Activated T-cell treated with anti-CD3 and anti-CD28 coated beads, Interleukin-2, amount 50 U/mL, for 72 hours (primary cell): ENCODE measurements at places on chromosomes 7 and 10. TPM values are rescaled to one million over a fixed set of nuclear protein-coding genes. Genes with fewer than 3 reads are reported as not detected.

GRCh38 chr7:105788816-105789349 lies 87.5 kb downstream of the ATXN7L1 start:
- no peak overlapping the region for H3K4me3 ChIP-seq
- no peak for DNase-seq
- H3K36me3 ChIP-seq = peaks cover 2% of the 10 kb centered on the region
- no peaks in the 10 kb centered on the region for H3K27me3 ChIP-seq
- no peaks in the 10 kb centered on the region for H3K4me1 ChIP-seq

- DNase-seq = no peak
- no peaks in the 10 kb centered on the region for H3K27me3 ChIP-seq
- H3K4me3 ChIP-seq = no peak overlapping the region
- no peak overlapping the region for H3K27ac ChIP-seq
- peaks cover 25% of the 10 kb centered on the region for H3K4me1 ChIP-seq
These were observed 41.5 kb downstream of the PRF1 start for GRCh38 chr10:70561070-70561469.

- no peak for DNase-seq
- H3K4me1 ChIP-seq = no peaks in the 10 kb centered on the region
- no peaks in the 10 kb centered on the region for H3K27me3 ChIP-seq
- no peak overlapping the region for H3K27ac ChIP-seq
- H3K36me3 ChIP-seq = peaks cover 13% of the 10 kb centered on the region
- no peak overlapping the region for H3K4me3 ChIP-seq
These were observed 25.5 kb upstream of the FAM221A start for GRCh38 chr7:23654508-23654907.

The VGF gene
- total RNA-seq = not detected

DNA sequence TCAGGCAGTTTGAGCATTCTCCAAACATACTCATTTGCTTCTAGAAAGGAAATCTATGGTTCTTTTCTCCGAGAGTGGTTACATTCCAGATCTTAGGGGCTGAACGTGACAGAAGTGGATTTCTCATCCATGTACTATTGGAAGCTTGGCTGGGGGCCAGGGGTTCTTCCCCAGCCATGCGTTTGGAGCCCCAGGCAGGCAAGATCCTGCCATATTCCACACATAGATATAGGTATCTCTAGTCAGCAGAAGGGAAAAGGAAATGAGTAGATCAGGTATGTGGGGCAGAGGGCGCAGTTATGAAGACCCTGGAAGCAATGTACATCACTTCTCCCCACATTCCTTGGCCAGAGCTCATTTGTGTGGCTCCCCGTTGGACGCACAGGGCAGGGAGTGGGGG lies 299.8 kb downstream of the CCDC3 start:
- H3K4me3 ChIP-seq = no peak overlapping the region
- peaks cover 53% of the 10 kb centered on the region for H3K4me1 ChIP-seq
- no peaks in the 10 kb centered on the region for H3K27me3 ChIP-seq
- no peak for DNase-seq
- H3K36me3 ChIP-seq = peaks cover 5% of the 10 kb centered on the region

DNA sequence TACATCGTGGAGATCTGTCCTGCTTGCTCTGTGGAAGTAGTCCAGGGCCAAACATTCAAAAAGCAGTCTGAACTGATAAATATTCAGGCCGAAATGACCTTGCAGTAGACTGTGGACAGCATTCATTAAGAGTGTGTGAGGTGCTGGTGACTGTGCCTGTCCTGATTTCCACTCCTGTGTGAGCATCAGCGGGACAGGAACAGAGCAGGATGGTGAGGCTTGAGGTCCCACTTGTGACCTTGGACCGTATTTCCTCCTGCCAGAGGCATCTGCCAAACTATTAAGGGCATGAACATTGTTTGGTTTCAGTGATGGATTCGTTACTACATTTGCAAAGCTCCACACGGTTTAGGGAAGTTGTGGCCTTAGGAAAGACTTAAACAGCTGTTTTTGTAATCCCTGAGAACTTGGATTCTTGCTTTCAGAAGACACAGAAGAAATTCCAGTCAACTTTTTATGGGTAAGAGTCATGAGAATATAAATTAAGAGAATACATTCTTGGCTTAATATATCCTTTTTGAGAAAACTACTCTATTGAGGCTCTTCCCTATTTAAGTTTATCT lies 32.8 kb downstream of the CCNY start:
- no peaks in the 10 kb centered on the region for H3K36me3 ChIP-seq
- no peaks in the 10 kb centered on the region for H3K27me3 ChIP-seq
- no peak overlapping the region for H3K4me3 ChIP-seq
- peaks cover 57% of the 10 kb centered on the region for H3K4me1 ChIP-seq
- DNase-seq = no peak

GRCh38 chr7:79590916-79591623 lies 137.6 kb upstream of the MAGI2 start:
- H3K27ac ChIP-seq = no peak overlapping the region
- H3K4me1 ChIP-seq = no peaks in the 10 kb centered on the region
- no peak for DNase-seq
- H3K4me3 ChIP-seq = no peak overlapping the region
- H3K27me3 ChIP-seq = no peaks in the 10 kb centered on the region

The ACTL6B gene
- not detected for total RNA-seq

DNA sequence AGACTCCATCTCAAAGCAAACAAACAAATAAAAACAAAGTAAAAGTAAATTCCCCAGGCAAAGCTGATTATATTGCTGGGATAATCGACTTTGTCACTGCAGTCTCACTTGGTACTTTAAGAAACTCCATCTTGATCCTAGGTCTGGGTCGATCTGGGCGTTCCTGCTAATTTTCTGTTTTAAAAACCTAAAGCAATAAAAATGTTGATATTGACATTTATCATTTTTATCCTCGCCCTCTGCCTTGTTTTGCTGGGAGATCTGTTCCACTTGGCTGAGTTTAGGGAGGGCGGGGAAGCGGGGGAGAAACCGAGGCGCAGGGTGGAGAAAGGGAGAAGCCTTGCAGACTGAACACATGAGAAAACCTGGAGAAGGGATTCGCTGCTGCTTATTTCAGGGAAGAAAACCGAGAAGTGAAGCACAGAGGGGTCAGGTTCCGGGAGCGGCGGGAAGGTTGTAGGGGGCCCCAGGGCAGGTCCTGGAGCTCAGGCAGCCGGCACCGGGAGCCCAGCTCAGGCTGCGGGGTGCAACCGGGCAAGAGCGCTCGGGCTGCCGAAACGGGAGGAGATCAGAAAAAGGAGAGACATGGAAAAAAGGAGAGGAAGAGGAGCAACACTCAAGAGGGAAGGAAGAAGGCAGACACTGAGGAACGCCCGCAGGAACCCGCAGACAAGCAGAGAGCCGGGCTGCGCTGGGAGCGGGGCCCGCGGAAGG lies 27.3 kb upstream of the KMT2C start:
- peak overlapping the region; percentile 50 for H3K27ac ChIP-seq
- no peak for DNase-seq
- peak overlapping the region; percentile 90 for H3K4me3 ChIP-seq
- H3K27me3 ChIP-seq = no peaks in the 10 kb centered on the region
- H3K4me1 ChIP-seq = peaks cover 12% of the 10 kb centered on the region
- H3K36me3 ChIP-seq = no peaks in the 10 kb centered on the region

DNA sequence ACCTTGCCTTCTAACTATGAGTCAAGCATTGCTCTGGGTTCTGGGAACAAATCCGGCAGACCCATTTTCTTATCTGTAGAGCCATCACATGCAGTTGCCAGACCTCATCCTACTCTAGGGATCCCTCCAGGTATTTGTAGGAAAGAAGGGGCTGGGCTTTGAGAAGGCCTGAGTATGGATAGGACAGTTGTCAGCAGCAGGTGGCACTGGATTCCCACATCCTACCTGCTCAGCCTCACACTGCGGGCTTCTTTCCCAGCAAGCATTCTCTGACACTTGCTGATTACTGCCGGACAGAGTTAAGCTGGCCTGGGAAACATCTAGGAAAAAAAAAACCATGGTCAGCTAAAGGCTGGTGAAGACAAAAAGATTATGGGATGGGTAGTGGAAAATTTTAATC lies 224.1 kb downstream of the CCSER2 start:
- no peaks in the 10 kb centered on the region for H3K36me3 ChIP-seq
- DNase-seq = no peak
- H3K4me3 ChIP-seq = no peak overlapping the region
- no peak overlapping the region for H3K27ac ChIP-seq

The OR6B1 gene
- not detected for total RNA-seq

GRCh38 chr10:122495406-122496340 lies 34.3 kb downstream of the HTRA1 start:
- H3K27ac ChIP-seq = no peak overlapping the region
- peaks cover 11% of the 10 kb centered on the region for H3K27me3 ChIP-seq
- no peak overlapping the region for H3K4me3 ChIP-seq
- no peak for DNase-seq

DNA sequence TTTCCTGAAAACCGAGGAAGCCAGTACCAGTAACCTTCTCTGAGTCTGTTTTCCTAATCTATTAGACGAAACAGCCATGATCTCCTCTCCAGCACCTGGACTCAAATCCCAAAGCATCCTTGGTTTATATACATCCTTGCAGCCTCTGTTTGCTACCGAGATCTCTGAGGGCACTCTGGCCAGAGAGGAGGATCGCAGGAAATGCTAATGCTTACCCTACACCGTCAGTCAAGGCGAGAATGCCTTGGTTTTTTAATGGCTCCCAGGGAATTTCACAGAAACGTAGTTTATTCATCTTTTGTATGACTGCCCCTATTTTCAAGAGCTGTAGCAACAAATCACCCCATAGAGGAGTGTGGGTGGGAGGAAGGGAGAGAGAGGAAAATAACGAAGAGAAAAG lies 91.5 kb upstream of the CALN1 start:
- H3K27me3 ChIP-seq = no peaks in the 10 kb centered on the region
- no peak for DNase-seq
- no peaks in the 10 kb centered on the region for H3K36me3 ChIP-seq

- no peaks in the 10 kb centered on the region for H3K27me3 ChIP-seq
- peaks cover 22% of the 10 kb centered on the region for H3K4me1 ChIP-seq
- peaks cover 46% of the 10 kb centered on the region for H3K36me3 ChIP-seq
- DNase-seq = no peak
- H3K27ac ChIP-seq = peak overlapping the region; percentile 5
These were observed 63.9 kb downstream of the BTAF1 start for GRCh38 chr10:91987397-91988037.

The TMEM196 gene
- total RNA-seq = not detected

- H3K36me3 ChIP-seq = no peaks in the 10 kb centered on the region
- H3K27ac ChIP-seq = no peak overlapping the region
- H3K4me1 ChIP-seq = peaks cover 6% of the 10 kb centered on the region
- DNase-seq = no peak
- no peak overlapping the region for H3K4me3 ChIP-seq
These were observed 8.3 kb upstream of the MMP21 start for GRCh38 chr10:125783957-125784356.

DNA sequence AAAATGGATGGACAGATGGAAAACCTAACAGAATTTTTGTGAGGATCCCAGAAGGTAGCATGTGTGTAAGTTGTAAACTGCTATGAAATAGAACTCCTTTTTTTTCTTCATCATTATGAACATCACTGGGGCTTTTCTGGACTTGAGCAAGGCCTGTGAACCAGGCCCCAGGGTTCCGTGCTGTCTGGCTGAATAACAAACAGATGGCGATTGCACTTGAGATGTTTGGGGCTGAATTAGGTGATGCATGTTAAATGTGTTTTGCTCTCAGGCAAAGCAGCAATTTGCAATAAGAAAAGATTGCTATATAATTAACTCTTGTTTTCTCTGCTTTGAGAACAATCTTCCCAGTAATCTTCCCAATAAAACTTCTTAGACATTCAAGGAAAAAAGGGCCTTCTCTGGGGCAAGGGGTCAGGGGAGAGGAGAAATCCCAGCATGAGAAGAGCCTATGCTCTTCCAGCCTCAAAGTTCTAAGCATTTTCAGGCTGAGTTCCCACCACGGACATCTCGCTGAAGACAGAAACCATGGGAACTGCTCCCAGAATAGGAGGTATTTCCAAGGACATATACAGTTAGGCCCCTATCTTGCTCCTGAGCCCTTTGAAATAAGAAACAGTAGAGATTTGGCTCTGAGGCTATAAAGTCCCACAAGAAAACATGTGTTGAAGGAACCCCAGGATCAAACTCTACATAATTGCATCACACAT lies 98.7 kb downstream of the ITIH5 start:
- no peaks in the 10 kb centered on the region for H3K27me3 ChIP-seq
- no peak overlapping the region for H3K27ac ChIP-seq
- no peak for DNase-seq
- no peaks in the 10 kb centered on the region for H3K4me1 ChIP-seq

- no peak overlapping the region for H3K27ac ChIP-seq
- DNase-seq = no peak
- no peak overlapping the region for H3K4me3 ChIP-seq
These were observed 541.7 kb upstream of the GALNT17 start for GRCh38 chr7:70590126-70590854.

- H3K27me3 ChIP-seq = peaks cover 40% of the 10 kb centered on the region
- no peak overlapping the region for H3K4me3 ChIP-seq
- H3K36me3 ChIP-seq = peaks cover 7% of the 10 kb centered on the region
- H3K27ac ChIP-seq = no peak overlapping the region
- no peak for DNase-seq
These were observed 3.6 kb upstream of the RARRES2 start for GRCh38 chr7:150345012-150345411.

- H3K27ac ChIP-seq = no peak overlapping the region
- peaks cover 18% of the 10 kb centered on the region for H3K4me1 ChIP-seq
- no peaks in the 10 kb centered on the region for H3K36me3 ChIP-seq
- no peak for DNase-seq
- peaks cover 44% of the 10 kb centered on the region for H3K27me3 ChIP-seq
- no peak overlapping the region for H3K4me3 ChIP-seq
These were observed 91.6 kb upstream of the ANKRD1 start for GRCh38 chr10:91012502-91012901.

The MYL10 gene
- not detected for total RNA-seq
